T-helper 22 cell (primary cell): ENCODE measurements at places on chromosomes 13 and 19.

GRCh38 chr19:31211088-31211487, 138.1 kb downstream of the TSHZ3 start:
- DNase-seq: no peak

DNA sequence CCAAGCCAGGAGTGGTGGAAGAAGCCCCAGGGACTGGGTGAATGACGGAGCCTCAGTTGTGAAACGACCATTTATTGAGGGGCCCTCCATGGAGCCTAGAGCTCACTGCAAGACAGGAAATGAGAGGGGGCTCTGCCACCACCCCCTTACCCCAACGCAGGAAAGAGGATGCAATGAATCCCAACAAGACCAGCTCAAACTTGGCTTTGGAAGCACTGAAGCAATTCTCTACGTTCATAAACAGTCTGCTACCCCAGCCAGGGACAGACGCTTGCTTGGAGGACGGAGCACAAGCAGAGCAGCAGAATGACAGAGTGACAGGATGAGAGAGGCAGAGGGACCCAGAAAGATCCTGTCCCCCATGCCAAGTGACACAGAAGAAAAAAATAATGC, 1.0 kb downstream of the PRKACA start:
- no peak for DNase-seq

GRCh38 chr13:39655041-39655568, 357 bp upstream of the COG6 start:
- no peak for DNase-seq

GRCh38 chr19:30385666-30386065, 13.5 kb downstream of the ZNF536 start:
- DNase-seq: no peak

DNA sequence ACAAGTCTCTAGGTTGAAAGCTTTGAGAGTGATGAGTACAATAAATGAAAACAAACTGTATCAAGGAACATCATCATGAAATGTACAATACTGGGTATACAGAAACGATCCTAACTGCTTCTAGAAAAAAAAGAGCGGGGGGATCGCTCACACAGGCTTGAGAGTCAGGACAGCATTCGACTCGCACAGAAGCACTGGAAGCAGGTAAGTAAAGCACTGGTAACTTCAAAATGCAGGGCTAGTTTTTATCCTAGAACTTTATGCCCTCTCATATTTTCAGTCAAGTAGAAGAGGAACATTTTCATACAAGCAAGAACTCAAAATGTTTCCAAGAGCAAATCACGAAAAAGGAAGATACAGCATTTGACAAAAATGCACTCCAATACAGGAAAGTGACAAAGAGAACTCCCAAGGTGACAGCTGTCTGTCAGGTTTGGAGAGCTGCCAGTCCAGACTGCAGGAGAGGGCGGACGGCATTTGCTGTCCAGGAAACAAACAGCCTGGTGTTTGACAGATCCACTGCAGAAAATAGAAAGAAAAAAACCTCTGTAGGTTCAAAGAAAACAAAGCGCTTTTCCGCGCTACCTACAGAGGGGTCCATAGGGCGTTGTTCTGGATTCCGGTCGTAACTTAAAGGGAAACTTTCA, 58.2 kb upstream of the XPO4 start:
- DNase-seq: no peak

DNA sequence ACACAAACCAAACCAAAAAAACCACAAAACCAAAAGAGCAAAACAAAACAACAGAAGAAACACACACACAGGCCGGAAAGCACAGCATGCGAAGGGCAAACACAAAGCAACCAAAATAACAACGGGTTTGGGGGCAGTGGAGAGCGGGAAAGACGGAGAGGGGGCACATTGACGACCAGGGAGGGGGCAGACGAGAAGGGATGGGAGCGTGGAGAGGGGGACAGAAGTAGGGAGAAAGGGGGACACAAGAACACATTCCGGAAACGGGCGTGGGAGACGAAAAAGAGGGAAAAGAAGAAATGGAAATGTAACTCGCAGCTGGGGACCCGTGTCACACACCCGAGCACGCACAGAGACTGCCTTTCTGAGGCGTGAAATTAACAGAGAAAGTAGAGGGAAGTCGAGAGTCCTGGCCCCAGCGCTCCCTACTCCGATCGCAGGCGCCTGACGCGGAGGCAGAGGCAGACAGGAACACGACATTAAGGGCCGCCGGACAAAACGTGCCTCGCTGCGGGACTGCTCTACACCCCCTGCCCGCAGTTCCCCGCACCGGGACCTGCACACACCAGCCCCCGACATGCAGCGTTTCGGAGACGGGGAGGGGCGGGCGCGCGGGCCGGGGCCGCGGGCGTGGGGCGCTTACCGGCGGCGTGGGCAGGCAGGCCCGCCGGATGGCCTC, 652 bp downstream of the POU4F1 start:
- DNase-seq: no peak

- no peak for DNase-seq
Measured at GRCh38 chr13:109990296-109990695, 203.9 kb upstream of the IRS2 start.

GRCh38 chr13:78576261-78576660, 27.1 kb downstream of the POU4F1 start:
- DNase-seq: no peak

- no peak for DNase-seq
Measured at GRCh38 chr19:23527797-23528196, 132.5 kb upstream of the ZNF91 start.

DNA sequence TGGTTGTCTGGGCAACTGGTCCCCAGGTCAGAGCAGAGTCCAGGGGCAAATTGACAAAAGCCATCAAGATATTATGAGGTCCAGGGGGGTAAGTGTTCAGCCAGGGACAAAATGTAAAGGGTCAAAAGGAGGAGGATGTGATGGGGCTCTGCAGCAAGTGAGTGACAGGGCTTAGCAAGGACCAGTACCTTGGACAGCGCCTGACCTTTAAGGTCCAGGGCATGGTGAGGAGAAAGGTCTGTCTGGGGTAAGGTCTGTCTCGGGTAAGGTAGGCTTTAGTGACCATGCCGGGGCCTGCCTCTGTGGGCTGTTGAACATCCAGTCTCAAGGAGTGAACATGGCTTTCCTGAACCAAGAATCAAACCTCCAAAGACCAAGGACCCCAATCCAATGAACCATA, 6.3 kb upstream of the ZNF358 start:
- DNase-seq: no peak

GRCh38 chr19:36916991-36917390, 859 bp downstream of the ZNF568 start:
- DNase-seq: no peak

GRCh38 chr13:59747529-59747928, 416.2 kb downstream of the DIAPH3 start:
- no peak for DNase-seq

DNA sequence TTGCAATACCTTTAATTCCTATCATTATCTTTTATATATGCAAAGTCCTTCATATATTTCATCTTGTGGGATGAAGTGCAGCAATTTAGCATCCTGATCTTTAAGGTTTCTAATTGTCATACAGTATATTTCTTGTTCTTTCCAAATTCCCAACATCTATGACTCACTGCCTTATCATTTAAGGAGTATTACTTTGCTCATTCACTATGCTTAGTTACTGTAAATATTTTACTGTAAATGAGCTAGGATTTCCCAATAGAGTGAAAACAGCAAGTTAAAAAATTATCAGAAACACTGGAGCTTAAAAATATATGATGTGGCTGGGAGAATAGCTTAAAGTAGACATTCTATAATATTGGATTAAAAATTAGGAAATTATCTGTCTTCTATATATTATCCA, 69.9 kb downstream of the SLITRK6 start:
- DNase-seq: no peak

DNA sequence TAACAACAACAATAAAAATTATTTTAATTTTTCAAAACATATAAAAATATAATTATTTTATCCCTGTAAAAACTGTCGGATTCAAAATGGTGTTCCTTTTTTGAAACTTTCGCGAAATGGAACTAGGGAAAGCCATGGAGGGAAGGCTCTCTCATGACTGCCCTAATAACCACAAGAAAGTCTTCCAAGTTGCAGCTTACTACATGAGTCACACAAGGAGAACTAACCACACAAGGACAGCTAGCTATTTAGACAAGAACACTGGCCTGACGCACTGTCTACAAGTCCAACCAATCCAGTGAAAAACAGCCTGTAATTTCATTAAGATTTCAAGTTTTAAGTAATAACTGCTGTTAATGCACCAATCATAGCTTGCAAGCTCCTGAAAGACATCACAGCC, 319.2 kb upstream of the PCDH9 start:
- DNase-seq: no peak

GRCh38 chr19:49615861-49616260, 24.1 kb downstream of the RRAS start:
- DNase-seq: no peak

- no peak for DNase-seq
Measured at GRCh38 chr13:106145997-106146864, 389.2 kb downstream of the EFNB2 start.
